Ovary (tissue), 10 donors: ENCODE measurements at places on chromosomes 1 and 21. TPM values are rescaled to one million over a fixed set of nuclear protein-coding genes. Genes with fewer than 3 reads are reported as not detected.

WNT4 gene
- 125 TPM for total RNA-seq

CDC7 gene
- total RNA-seq: 2.9 TPM

DNA sequence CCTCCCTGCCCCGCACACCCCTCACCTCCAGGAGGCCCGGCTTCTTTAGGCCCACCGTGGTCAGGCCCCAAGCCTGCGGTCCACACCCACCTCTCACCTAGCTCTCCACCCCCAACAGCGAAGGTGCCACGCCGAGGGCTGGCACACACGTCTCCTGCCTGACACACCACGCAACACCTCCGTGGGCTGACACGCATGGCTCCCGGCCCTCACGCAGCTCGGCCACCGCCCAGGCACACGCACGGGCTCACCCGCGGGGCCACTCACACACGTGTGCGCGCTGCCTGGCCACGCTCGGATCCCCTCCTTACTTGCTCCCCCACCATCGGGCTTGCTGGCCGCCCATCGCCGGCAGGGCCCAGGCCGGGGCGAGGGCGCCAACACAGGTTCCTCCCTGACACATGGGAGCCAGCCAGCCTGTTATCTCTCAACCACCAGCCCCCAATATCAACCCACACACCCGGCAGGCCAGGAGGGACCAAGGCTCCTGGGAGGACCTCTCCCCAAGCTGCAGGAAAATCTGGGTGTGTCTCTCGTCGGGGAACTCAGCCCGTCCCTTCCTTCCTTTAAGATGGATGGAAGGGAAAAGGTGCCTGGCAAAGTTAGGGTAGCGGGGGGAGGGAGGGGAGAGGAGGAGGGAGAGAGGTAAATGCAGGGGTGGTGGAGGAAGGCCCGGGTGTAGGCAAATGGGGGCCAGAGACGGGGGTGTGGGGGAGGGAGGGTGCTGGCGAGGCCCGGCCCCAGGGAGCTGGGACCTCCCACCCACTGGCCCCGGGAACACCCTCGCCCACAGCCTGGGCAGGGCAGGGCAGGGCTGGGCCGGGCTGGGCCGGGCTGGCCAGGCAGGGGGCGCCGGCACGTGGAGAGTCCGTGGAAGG, 546 bp downstream of the ELOVL1 start:
- peak; percentile 54 for DNase-seq

- no peak for DNase-seq
Measured at GRCh38 chr1:77068013-77068412, 151.2 kb downstream of the PIGK start.

- no peak for DNase-seq
Measured at GRCh38 chr1:182777386-182777785, 12.2 kb upstream of the NPL start.

- DNase-seq: peak; percentile 63
Measured at GRCh38 chr1:109193653-109194590, 19.8 kb upstream of the SARS1 start.

GRCh38 chr1:41098730-41099460, 77.4 kb upstream of the SLFNL1 start:
- no peak for DNase-seq

GRCh38 chr1:46718340-46718726, 581 bp downstream of the EFCAB14 start:
- no peak for DNase-seq
